ENCODE measurements at places on chromosomes 2 and 18.
A peak's percentile ranks its signal among the peaks of the same experiment; 100 is the strongest.

DNA sequence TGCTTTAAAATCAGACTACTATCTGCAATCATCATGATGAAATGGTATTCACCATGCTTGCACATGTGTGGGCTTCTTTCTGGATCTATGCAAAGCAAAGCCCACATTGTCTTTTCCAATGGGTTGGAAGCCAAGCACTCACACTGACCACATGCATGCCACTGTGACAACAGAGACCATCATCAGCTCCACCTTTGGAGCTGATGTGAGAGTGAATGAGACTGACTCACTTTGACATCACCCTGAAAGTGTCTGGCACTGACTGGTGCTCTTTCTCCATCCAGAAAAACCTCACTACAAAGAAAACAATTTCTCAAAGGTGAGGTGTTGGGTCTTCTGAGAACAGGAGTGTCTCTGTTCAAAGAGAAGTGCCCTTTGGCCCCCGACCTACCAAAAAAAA lies 4.7 kb downstream of the MYO5B start:
- no peak for DNase-seq

DNA sequence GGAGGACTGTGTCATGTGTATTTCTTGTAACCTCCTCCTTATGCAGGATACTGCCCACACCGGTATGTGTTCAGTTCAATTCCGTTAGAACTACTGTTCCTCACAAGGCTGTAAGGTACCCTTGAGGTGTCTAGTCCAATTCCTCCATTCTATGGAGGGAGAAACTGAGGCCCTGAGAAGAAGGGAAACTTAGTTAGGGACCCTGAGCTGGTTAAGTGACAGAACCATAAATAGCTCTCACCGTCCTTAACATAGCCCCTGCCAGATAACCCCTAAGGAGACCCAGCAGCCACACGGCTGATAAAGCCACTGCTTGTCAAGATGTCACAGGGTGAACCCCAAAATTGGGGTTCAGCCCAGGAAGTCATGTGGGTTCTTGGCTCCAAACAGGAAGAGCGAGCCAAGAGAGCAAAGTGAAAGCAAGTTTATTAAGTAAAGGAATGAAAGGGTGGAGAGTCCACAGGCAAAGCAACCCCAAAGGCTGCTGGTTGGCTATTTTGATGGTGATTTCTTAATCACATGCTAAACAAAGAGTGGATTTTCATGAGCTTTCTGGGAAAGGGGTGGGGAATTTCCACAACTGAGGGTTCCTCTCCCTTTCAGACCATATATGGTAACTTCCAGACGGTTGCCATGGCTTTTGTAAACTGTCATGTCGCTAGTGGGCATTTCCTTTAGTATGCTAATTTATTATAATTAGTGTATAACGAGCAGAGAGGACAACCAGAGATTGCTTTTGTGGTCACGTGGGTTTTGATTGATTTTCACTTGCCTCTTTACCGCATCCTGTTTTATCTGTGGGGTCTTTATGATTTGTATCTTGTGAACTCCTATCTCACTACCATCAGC lies 83.4 kb upstream of the RTN4 start:
- peak; percentile 31 for DNase-seq

GRCh38 chr2:215758691-215759090 lies 254.7 kb downstream of the MREG start:
- DNase-seq = no peak

DNA sequence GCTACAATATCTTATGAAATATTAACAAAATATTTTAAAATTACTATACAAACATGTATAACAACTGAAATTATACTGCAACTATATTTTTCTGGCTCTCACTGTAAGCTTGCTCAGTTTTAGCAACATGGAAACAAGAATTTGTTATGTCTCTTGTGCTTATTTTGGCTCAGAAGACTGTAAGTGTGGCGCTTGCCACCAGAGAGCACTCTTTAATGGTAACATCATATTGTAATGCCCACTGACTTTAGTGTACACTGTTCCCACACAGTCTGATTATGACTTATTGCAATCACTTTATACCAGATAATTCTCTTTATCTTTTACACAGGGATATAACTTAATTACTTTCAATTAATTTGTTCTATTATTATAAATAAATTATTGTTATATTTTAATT lies 1500.6 kb upstream of the TMEFF2 start:
- DNase-seq = no peak

- no peak for DNase-seq
Measured at GRCh38 chr2:14256890-14257289, 375.6 kb upstream of the LRATD1 start.

DNA sequence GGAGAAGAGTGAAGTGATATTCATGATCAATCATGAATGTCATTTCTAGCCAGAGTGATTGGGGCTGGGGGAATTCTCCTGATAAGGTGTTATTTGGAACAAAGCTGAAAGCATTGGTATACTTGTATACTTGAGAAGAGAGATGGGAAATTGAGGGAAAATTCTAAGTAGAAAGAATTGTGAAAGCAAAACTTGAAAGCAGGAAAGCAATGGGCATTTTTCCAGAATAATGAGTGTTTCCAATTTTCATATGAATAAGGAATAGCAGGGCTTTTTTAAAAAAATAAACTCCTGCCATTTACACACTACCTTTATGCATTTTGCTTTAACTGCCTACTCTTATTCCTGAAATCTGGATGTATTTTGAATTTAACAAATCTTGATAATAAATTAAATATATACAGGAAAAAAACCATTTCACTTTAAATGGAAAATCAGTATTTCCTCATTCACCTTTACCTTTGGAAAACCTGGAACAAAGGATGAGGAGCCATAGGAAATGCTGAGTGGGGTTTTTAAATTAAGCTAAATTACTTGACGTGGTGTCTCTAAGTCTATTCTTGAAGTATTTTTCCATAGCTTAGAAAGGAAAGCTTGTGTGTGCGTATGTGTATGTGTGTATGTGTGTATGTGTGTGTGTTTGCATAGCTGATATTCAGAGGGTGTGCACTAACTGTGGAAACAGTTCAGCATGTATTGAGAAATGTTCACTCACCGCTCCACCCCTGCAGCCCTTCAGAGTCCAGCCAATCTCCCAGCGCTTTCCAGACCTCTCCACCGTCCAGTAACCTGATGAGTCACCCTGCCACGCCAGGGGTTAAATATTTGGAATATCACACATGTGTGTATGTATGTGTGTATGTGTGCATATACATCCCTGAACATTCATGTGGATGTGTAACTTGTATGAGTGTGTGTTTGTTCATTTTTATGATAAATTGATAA lies 427.3 kb downstream of the THSD7B start:
- no peak for DNase-seq

GRCh38 chr2:128139624-128140023 lies 48.6 kb downstream of the UGGT1 start:
- no peak for DNase-seq

DNA sequence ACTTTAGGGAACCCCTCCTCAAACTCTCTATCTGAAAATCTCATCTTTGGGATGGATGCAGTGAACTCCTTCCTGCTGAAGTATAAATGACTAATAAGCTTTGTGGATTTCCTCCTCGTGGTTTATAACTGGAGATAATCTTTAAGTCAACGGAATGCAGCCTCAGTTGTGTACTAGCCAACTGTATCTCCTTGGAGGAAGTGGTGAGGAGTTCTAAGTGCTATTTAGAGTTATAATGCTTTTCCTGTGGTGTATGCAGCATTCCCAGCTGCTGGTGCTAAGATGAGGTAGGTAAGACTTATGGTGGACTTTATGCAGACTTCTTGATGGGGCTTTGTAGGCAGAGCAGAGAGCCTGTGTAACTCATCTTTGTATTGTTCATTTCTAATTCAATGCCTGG lies 90.9 kb downstream of the LYPD6B start:
- no peak for DNase-seq

DNA sequence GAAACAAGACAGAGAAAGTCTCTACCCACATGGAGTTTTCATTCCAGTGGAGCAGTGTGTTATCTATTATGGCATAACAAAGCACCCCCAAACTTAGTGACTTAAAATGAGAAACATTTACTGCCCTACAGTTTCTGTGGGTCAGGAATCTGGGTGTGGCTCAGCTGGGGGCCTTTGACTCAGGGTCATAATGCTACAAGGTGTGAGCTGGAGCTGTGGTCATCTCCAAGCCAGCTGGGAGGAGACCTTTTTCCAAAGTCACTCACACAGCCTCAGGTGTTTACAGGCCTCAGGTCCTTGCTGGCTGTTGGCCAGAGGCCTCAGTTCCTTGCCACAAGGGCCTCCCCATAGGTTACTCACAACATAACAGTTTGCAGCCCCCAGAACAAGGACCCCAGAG lies 169.2 kb downstream of the ETAA1 start:
- no peak for DNase-seq

DNA sequence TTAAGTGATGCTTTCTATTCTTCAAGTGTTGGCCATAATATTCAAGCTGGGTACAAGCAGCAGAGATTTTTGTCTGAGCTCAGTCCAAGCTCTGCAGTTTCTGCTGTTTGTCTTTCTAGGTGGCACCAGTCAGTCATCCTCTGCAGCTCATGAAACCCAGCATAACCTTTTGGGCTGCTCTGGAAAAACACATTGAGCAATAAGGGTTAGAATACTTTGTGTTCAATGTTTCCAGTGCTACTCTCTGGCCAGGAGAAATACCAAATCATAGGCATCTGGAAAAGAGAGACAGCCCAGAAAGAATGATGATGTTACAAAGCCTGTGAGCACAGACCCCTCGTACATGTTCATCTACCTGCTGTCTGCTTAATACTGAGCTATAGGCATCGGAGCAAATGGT lies 19.5 kb upstream of the WIPF1 start:
- DNase-seq = no peak

GRCh38 chr2:74856004-74856578 lies 22.2 kb downstream of the HK2 start:
- no peak for DNase-seq

DNA sequence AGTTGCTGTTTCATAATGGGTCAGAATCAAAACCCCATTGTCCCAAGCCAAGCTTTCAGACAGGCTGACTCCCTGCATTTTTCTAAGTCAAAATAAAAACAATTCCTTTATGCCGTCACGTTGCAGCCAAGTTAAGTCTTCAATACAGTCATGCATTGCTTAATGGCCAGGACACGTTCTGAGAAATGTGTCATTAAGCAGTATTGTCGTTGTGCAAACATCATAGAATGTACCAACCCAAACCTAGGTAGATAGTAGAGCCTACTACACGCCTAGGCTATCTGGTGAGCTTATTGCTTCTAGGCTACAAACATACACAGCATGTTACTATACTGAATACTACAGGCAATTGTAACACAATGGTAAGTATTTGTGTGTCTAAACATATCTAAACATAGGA lies 160.4 kb upstream of the FOSL2 start:
- DNase-seq = no peak

DNA sequence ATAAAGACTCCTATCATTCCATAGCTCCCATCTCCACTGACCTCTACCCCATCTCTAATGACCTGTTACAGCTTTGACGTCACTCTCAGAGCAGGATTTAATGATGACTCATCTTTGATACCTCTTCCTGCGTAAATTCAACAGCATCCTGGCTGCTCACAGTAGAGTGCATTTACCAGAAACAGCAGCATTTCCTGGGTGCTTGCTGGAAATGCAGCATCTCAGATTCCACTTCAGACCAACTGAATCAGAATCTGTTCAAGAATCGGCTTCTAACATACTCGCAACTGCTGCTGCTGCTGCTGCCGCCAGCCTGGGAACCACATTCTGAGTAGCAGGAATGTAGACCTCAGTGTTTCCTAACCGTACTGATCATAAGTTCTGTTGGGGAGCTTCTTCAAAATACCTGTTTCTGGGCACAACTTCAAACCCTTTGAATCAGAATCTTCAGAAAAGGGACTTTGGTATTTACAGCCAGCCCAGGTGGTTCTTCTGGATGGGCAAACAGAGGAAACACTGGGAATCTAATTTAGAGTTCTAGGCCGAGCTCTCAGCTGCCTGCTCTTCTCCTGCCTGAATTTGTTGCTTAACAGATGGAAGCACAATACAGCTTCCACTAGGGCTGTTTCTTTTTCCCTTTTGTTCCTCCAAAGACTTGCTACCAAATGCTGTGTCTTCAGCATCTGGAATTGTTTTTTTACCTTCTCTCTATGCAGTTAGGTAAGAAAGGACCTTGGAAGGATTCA lies 241.4 kb downstream of the NCKAP5 start:
- no peak for DNase-seq

- DNase-seq = no peak
Measured at GRCh38 chr2:15691586-15692310, 100.1 kb downstream of the DDX1 start.

DNA sequence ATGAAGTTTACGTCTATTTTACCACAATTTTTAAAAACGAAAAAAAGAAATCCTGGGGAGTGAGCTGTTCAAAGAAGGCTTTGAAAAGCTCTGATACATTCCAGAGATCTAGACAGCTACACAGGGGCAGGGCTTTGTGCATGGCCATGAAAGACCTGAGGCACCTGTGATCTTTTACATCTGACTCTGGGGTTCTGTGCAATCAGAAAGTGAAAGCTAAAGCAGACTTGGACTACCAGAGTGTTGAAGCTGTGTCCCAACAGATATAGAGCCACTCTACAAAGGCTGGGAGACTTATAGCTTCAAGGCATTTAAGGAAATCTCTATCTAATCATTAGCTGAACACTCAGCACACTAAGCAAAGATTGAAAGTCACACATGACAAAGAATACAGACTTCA lies 34.1 kb downstream of the PARD6G start:
- no peak for DNase-seq

DNA sequence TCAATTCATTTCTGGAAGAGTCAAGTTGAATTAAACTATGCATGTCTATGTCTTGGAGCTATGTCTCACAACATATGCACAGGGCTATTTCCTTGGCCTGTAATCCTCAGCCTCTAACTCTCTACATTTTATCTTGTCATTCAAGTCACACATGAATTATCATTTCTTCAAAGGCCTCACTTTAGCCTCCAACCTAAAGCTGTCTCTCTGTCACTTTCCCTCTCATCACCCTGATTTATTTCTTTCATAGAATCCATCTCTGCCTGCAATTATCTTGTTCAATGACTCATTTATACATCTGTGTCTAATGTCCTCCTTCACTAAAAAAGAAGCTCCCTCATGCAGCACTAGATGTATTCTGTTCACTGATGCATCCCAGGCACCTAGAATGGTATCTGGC lies 614.2 kb upstream of the REG3G start:
- no peak for DNase-seq

- DNase-seq = no peak
Measured at GRCh38 chr2:119366161-119366648, 429 bp downstream of the C2orf76 start.

DNA sequence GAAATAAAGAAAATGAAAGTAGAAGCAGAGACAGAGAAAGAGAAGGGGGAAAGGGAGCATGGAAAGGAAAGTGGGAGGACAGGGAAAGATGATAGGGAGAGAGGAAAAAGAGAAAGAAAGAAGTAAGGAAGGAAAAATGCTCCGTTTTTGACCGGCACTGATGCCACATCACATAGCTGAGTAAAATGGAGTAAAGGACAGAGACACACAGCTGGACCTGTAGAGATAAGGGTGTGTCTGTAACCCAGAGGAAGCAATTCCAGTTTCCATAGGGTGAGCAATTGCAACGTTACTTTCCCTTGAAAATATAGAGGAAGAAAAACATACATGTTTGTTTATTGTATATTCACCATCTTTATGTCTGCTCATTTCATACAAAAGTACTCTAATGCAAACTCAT lies 1866.9 kb upstream of the PIK3C3 start:
- DNase-seq = no peak

- DNase-seq = no peak
Measured at GRCh38 chr2:239304533-239305221, 96.1 kb downstream of the HDAC4 start.

Measured in T-helper 17 cell (primary cell).